MCF 10A (cell line): ENCODE measurements at places on chromosomes 7 and 10. TPM values are rescaled to one million over a fixed set of nuclear protein-coding genes. Genes with fewer than 3 reads are reported as not detected.

- no peaks in the 10 kb centered on the region for H3K27me3 ChIP-seq
- no peak overlapping the region for H3K4me3 ChIP-seq
- peaks cover 10% of the 10 kb centered on the region for H3K36me3 ChIP-seq
- peaks cover 6% of the 10 kb centered on the region for H3K4me1 ChIP-seq
- no peak overlapping the region for H3K27ac ChIP-seq
- DNase-seq: no peak
These were observed 46.3 kb downstream of the HDAC9 start for GRCh38 chr7:18541871-18542212.

Gene ARHGEF35
- 0.93 TPM in 1 of 2 replicates, not detected in the other for total RNA-seq

DNA sequence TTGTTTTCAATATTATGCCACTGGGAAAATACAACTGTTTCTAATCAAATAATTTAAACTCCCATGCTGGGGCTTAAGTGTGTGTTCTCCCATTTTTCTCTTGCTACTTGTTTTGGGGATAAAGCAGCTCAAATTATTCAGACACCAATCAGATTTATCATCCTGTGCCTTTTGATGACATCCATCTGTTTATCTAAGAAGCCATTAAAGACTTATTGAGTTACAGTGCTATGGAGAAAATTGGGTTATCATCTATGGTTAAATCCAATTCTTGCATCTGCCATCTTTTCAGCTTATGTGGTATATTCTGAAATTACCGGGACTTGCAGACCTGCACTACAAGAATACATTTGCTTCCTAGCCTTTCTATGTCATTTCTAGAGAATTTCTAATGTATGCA, 401.2 kb downstream of the GFRA1 start:
- H3K4me3 ChIP-seq: no peak overlapping the region
- DNase-seq: no peak
- H3K36me3 ChIP-seq: no peaks in the 10 kb centered on the region
- H3K27me3 ChIP-seq: no peaks in the 10 kb centered on the region
- H3K27ac ChIP-seq: no peak overlapping the region
- no peaks in the 10 kb centered on the region for H3K4me1 ChIP-seq

DNA sequence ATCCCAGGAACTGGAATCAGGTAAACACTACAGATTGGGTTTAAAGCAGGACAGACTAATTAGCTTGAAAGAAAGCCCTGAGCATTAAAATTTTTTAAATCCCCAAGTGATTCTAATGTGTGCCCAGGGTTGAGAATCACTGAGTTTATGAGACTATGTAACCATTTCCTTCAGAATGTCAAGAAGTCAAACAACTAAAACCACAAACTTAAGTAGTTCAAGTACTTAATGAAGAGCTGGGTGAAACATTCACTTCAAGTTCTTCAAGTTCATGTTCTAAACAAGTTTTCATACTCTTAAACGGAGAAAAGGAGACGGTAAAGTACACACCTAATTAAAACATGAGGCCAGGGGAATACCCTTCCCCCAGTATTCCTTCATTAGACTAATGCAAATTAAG, 28.2 kb upstream of the TLL2 start:
- no peak overlapping the region for H3K4me3 ChIP-seq
- H3K27me3 ChIP-seq: no peaks in the 10 kb centered on the region
- DNase-seq: no peak

Gene DRGX
- total RNA-seq: not detected in 2 replicates
